ENCODE measurements at places on chromosomes 7 and 10. TPM values are rescaled to one million over a fixed set of nuclear protein-coding genes. Genes with fewer than 3 reads are reported as not detected.

- DNase-seq: no peak
These were observed 1.9 kb downstream of the RSBN1L start for GRCh38 chr7:77698042-77698625.

DNA sequence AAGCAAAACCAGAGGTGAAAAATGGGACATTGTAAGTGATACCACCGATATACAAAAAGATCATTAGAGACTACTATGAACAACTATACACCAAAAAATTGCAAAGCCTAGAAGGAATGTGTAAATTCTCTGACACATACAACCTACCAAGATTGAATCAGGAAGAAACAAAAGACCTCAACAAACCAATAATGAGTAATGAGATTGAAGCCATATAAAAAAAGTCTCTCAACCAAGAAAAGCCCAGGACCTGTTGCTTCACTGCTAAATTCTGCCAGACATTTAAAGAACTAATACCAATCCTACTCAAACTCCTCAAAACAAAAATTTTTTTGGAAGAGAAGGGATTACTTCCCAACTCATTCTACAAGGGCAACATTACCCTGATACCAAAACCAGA is 134.0 kb downstream of the TPST1 start:
- DNase-seq: no peak

DNA sequence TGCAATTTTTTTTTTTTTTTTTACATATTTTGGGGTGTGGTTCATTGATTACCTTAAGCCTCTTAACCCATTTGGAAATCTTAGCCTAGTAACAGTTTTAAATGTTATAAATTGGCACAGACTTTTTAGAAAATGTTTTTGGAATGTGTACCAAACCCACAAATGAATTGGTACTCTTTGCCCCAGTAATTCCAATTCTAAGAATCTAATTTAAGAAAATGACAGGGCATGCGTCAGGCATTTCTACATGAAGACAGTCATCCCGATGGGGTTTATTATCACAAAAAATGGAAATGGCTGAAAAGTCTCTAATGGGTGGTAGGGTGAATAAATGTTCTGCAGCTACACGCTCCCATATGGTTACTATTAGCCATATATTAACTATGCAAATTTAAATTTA is 54.9 kb downstream of the ITIH5 start:
- DNase-seq: no peak

COL26A1 gene
- polyA plus RNA-seq: 24.9 TPM

CISD1 gene
- 60.8 TPM for polyA plus RNA-seq

GRCh38 chr10:101452593-101452992 is 98.6 kb downstream of the BTRC start:
- no peak for DNase-seq

- no peak for DNase-seq
These were observed 70.8 kb upstream of the ASAH2 start for GRCh38 chr10:50322077-50322476.

DNA sequence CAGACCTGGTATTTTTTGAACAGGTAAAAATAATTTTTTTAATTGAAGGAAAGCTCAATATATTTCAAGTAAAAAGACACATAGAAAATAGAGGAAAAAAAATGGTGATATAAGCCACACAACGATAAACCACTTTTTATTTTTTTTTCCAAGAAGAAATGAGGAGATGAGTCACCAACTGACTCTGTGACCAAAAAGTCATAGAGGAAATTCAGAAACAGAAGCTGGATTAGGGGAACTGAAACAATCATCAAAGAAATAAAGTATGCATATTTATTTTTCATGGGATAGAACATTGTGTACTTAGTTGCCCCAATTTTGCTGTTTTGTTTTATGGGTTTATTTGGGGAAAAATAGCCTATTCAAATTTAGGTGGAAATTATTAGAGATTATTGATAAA is 176.8 kb upstream of the AGR3 start:
- no peak for DNase-seq

- no peak for DNase-seq
These were observed 48.6 kb downstream of the ICA1 start for GRCh38 chr7:8213381-8213780.

GRCh38 chr10:56583316-56583715 is 222.3 kb upstream of the ZWINT start:
- no peak for DNase-seq

DNA sequence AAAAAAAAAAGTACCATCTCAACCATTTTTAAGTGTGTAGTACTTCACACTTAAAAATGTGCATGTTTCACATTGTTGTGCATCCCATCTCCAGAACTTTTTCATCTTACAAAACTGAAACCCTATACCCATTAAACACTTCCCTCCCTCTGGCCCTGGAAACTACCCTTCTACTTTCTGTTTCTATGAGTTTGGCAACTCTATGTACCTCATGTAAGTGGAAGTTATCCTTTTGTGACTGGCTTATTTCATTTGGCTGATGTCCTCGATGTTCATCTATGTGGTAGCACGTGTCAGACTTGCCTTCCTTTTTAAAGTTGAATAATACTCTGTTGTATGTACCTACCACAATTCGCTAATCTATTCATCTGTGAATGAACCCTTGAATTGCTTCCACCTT is 12.2 kb downstream of the KCNMA1 start:
- no peak for DNase-seq

DNA sequence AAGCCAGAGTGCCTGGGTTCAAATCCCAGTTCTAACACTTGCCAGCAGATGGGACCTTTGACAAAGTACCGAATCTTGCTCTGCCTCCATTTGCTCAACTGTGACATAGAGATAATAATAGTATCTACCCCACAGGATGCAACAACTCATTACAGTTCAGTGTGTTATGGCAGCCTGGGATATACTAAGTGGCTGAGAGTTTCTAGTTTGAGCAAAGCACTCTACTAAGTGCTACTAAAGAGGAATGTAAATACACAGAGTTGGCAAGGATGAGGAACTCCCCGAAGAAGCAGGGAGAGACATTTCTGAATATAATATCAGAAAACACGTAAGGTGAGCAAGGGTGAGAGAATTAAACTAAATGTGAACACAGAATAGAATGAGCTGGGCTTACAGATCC is 243.2 kb downstream of the ARHGAP21 start:
- no peak for DNase-seq

DNA sequence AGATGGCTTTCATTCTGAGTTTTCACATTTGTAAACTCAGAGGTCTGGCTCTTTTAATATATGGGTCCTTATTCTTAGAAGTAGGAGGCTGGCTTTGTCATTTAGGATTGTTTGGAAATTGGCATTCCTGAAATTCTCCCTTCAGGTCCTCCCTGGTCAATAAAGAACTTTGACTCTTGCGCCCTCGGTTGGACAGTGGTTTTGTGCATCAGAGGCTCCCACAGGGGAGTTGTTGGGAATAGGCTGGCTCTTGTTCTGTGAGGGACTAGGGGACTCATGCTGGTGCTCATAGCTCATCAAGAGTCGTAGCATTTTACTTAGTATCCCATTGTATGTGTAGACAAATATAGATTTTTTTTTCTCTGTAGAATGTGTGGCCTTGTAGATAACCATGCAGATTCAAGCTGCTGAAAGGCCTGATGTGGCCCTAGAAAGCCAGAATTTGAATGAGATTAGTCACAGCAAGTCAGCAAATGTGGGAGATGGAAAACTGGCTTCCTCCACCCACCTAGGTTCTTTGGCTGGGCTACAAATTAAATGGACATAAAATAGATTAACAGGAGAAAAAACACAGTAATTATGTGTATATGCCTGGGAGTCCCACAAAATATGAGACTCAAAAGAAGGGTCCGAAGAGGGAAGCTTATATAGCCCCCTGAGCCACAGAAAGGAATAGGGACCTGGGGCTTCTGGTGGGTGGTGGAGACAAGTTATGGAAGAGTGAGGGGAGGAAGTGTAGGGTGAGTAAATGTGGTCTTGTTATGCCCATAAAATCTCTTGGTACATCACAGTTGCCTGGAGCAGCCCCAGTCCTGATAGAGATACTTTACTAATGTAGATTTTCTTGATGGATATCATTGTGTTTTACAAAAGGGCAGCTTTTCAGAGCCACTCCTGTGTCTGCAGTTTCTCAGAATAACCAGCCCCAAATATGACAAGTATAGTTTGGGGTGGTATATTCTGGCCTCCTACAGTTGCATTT is 94.6 kb upstream of the BTBD16 start:
- DNase-seq: no peak

TLX1 gene
- polyA plus RNA-seq: 0.11 TPM

SLC29A4 gene
- polyA plus RNA-seq: 19.9 TPM

DNA sequence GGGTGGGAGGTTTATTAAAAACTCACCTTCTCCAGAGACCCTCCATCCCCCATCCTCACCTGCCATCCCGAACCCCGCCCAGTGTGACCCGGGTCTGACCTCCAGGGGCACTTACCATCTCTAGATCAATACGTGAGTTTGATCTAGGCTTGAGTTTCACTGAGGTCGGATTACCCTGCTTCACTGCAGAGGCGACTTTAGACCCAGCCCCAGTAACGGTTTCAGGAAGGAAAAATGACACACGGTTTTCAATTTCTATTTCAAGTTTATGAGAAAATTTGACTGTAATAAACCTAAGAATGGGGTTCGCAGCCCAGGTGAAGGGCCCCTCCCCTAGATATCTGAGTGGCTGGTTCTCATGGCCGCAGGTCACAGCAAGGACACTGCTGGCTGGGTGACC is 33.1 kb downstream of the RCC1L start:
- no peak for DNase-seq

MYOF gene
- 40.2 TPM for polyA plus RNA-seq
